ENCODE measurements at places on chromosomes 5 and 9.

GRCh38 chr5:1799110-1799601 is 481 bp downstream of the MRPL36 start:
- no peak for DNase-seq

GRCh38 chr5:103166706-103167105 is 46.6 kb downstream of the PPIP5K2 start:
- no peak for DNase-seq

- no peak for DNase-seq
Measured at GRCh38 chr9:106503759-106504158, 359.2 kb upstream of the ZNF462 start.

DNA sequence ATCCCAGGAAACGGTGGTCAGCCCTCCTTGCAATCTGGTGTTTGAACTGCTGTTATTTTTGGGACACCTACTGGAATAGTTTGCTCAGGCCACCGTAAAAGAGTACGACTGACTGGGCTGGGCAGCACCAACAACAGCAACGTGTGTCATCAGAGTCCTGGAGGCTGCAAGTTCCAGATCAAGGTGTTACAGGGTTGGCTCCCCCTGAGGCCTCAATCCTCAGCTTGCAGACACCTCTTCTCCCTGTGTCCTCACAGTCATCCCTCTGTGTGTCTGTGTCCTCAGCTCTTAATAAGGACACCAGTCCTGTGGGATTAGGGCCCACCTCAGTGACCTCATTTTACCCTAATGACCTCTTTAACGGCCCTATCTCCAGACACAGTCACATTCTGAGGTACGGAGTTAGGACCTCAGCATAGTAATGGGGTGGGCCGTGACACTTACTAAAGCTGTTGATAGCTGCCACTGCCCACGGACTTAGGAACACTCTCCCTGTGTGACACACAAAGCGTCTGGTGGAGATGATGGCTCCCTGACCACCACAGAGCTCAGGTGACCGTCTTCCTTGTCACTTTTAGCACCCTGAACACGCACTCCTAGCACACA is 16.8 kb downstream of the GLT6D1 start:
- DNase-seq, result no peak

DNA sequence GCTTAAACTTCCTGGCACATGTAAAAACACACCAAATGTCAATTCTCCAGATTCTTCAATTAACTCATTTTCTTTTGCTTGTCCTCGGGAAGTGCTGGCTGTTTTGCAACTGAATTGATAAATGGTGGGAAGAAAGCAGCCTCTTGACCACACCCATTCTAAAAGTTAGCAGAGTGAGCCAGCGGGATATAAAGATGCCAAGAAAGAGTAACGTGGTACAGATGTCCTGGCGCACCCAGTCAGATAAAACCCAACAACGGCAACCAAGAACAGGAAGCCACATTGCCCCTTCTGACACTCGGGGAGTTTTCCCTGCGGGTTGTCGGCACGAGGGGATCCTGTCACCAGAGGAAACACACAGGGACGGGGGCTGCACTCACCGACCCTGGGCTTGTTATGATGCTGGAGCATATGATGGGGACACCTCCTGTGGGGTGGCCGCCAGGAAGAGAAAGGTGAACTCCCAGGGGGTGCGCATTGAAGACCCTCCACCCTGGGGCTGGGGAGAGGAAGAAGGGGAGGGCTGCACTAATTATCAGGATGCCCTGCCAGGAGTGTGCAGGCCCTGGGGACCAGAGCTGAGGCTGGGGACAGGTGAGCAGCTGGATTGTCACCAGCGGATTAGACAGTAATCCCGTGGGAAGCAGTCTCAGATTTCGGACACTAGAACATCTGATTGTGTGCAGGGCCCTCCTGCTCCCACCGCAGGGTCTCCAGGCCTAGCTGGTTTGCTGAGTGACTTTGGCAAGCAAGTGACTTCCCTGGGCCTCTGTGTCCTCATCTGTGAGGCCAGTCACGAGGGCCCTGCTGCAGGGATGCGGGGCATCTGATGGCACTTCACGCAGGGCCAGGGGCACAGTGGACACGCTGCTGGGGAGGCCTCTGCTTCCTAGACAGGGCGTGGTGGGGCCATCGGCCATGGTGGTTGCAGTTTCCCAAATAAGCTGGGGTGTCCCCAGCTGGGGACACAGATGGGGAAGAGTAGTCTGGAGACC is 59.2 kb downstream of the CRB2 start:
- DNase-seq, result no peak

GRCh38 chr5:1467341-1468246 is 22.4 kb upstream of the SLC6A3 start:
- DNase-seq, result no peak

DNA sequence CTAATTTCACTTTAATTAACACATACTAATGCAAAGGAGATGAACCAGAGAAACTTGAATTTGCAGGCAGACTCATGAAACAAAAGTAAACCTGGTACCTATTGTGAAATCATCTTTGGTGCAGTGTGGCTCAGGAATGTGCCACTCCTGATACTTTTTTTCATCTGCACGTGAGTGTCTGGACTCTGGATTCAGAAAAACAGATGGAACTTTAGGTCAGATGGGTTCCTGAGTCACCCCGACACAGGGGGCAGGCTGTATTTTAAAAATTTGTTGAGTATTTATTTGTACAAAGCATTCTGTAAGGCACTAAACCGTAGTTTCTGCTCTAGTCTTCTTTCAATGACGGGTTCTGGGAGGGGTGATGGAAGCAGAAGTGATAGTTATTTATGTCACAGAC is 52.2 kb upstream of the TUT7 start:
- no peak for DNase-seq
